ENCODE measurements at places on chromosomes 12 and 14. TPM values are rescaled to one million over a fixed set of nuclear protein-coding genes. Genes with fewer than 3 reads are reported as not detected.

Gene TOMM20L
- total RNA-seq, result not detected

DNA sequence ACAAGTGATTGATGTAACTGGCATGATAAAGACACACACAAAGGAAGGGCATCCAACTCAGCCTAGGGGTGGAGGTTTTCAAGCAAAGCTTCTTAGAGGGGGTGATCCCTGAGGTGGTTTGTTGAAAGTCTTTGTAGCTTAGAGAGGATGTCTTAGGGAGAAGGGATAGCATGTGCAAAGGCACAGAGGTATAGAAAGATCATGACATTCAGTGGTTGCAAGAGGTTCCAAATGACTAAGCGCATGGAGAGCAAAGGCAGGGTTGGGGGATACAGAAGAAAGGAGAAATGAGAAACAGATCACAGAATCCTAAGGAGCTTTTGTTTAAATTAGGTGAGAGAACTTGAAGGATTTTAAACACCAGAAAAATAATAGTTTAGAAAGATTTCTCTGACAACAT, 5.2 kb upstream of the CCT2 start:
- DNase-seq, result no peak

Gene CFAP73
- total RNA-seq, result not detected

- DNase-seq, result no peak
These were observed 4.3 kb upstream of the LRTM2 start for GRCh38 chr12:1815814-1816729.

Gene OVCH1
- not detected for total RNA-seq

All from HFFc6 (cell line).